ENCODE measurements at places on chromosomes 13 and 19. TPM values are rescaled to one million over a fixed set of nuclear protein-coding genes. Genes with fewer than 3 reads are reported as not detected.

SIGLEC14 gene
- 0.91 TPM for total RNA-seq

IZUMO2 gene
- not detected for total RNA-seq

PLK5 gene
- total RNA-seq = not detected

A1BG gene
- 12.8 TPM for total RNA-seq

LRRC63 gene
- 1.5 TPM for total RNA-seq

ETHE1 gene
- 52.6 TPM for total RNA-seq

TUBA3C gene
- not detected for total RNA-seq

NUP62 gene
- total RNA-seq = 128 TPM

POSTN gene
- total RNA-seq = not detected

CDX2 gene
- total RNA-seq = not detected

TNNI3 gene
- not detected for total RNA-seq

SERP2 gene
- total RNA-seq = not detected

ZIC2 gene
- 1.6 TPM for total RNA-seq

NLRP12 gene
- total RNA-seq = not detected

NLRP7 gene
- not detected for total RNA-seq

CYP4F2 gene
- total RNA-seq = not detected

TMEM143 gene
- total RNA-seq = 16.7 TPM

ALKBH6 gene
- 41.0 TPM for total RNA-seq

KLC3 gene
- total RNA-seq = not detected

ASF1B gene
- total RNA-seq = 117 TPM

CFAP97D2 gene
- total RNA-seq = not detected

RXFP2 gene
- total RNA-seq = not detected

SMIM44 gene
- total RNA-seq = not detected

SLC17A7 gene
- total RNA-seq = 0.55 TPM

CHST8 gene
- total RNA-seq = not detected

MEDAG gene
- total RNA-seq = 0.59 TPM

PTPRH gene
- not detected for total RNA-seq

RNF225 gene
- 0.61 TPM for total RNA-seq

AKT1S1 gene
- 21.2 TPM for total RNA-seq

SPACA7 gene
- not detected for total RNA-seq

CEACAM8 gene
- total RNA-seq = not detected

SOX1 gene
- not detected for total RNA-seq

PRTN3 gene
- total RNA-seq = not detected

NMRK2 gene
- total RNA-seq = not detected

FCHO1 gene
- 70.6 TPM for total RNA-seq

KRTDAP gene
- not detected for total RNA-seq
